GM23248 (cell line): ENCODE measurements at places on chromosomes 2 and 18. TPM values are rescaled to one million over a fixed set of nuclear protein-coding genes. Genes with fewer than 3 reads are reported as not detected.

DNA sequence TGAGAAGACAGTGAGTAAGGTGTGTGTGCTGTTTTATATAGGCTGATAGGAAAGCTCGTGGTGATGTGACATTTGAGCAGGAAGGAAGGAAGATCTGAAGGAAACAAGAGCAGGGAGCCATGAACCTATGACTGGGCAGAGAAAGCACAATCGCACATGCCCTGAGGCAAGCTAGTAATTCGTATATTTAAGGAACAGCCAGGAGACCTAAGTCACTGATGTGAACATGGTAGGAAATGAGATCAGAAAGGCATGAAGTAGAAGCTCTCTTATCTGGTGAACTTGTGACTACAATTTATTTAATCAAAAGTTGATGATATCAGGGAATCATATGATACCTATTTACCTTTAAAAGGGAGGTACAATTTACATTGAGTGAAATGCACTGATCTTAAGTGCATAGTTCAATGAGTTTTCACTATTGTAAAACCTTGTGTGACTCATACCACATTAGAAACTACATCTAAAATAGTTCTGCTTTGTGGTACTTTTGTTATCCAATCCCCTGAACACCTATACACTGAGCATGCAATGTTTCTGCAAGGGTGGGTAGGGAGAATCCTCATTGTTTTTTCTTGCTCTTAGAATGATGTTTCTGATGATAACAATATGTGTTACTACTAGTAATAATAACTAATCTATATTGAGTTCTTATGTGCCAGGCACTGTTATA lies 67.5 kb downstream of the GALNT13 start:
- DNase-seq, result no peak

DNA sequence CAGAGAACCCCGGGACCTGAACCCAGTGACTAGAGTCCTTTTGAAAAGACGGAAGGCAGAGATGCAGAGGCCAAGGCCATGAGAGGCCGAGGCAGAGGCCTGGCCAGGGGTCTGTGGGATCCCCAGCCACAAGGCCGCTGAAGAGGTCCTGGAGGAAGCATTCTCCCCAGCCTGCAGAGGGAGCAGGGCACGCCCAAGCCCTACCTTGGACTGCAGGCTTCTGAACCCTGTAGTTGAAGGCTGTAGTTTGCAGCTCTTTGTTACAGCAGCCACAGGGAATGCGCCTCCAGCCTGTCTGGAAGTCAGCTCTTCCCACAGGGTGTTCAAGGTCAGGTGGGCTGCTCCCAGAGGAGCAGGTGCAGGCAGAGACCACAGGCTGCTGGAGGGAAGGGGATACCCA lies 22.1 kb upstream of the PXDN start:
- no peak for DNase-seq

CFAP65 gene
- polyA plus RNA-seq, result 0.08 TPM in 1 of 2 replicates, not detected in the other

DNA sequence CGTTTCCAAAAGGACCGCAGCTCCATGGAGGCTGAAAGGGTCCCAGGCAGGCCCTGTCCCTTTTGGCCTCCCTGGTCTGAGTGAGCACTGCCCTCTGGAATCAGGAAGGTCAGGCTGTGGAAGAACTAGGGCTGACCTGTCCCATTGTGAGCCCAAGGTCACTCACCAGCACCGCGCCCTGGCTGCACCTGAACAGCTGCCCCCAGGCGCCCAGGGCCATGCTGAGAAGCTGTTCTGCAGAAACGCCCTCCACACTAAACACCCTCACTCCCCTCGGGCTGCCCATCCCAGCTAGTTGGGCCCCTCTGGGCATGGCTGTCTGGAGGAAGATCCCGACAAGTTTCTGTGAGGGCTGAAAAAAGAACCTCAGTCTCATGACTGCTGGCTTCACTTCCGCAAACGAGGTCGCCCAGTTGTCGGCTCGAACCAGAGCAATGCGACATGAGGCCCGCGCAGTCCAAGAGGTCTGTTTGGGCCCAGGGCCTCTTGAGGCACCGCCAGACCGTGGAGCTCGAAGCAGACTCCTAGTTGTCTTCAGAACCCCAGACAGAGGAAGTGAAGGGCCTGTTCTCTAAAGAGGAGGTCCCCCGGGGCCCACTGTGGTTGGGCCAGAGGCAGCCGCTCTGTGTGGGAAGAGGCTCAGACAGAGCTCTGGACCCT lies 64.4 kb downstream of the INPP5D start:
- no peak for DNase-seq

DNA sequence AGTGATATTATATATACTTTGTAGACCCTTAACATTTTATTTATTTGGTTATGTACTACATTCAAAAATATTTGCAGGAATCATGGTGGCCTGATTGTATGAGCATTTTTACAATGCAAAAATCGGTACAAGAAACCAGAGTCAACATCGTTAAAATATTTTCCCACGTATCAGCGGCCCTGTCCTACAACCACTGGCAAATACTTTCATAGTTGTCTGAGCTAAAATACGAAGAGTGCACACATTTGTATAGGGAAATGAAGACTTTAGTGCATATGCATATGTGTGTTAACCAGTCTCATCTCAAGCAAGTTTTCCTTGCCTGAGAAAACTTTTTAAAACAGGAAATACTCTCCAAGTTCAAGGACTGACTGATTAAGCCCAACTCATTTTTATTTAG lies 35.9 kb downstream of the CCDC102B start:
- no peak for DNase-seq

DNA sequence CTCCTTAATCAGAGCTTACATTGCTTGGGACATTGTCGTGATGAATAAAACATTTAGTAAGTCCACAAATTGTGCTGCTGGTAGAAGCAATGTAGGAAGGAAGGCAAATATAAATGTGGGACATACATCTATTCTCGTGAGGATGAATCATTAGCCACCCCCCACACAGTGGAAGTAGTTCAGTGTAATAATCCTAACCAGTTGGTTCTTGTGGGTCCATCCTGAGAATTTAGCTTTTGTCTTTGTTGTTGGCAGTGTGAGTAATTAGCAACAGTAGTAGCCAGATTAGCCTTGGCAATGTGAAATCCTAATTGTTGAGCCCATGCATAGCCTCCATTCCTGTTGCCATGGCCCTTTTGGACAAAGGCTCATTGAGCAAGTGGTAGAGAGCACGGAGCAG lies 532.1 kb downstream of the FBXO15 start:
- DNase-seq, result peak; percentile 18
